ENCODE measurements at places on chromosomes 4 and X.

- DNase-seq: no peak
These were observed 227.7 kb downstream of the C4orf33 start for GRCh38 chr4:129323658-129324057.

DNA sequence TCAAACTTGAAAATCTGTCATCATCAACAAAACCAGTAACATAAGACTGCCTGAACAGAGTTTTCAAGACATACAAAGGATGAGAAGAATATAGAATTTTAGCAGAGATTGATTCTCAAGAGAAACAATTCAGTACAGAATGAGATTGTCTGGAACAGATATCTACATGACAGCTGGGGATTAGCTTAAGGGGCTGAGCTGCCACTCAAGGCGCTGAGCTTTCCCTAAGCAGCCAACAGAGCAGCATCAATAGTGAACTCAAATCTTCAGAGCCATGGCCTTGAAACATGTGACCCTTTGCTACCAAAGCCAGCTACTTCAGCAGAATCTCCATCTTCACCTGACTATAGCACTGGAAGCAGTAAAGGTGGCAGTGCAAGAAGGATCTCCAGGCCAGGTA lies 24.3 kb upstream of the PCDH10 start:
- DNase-seq: no peak

DNA sequence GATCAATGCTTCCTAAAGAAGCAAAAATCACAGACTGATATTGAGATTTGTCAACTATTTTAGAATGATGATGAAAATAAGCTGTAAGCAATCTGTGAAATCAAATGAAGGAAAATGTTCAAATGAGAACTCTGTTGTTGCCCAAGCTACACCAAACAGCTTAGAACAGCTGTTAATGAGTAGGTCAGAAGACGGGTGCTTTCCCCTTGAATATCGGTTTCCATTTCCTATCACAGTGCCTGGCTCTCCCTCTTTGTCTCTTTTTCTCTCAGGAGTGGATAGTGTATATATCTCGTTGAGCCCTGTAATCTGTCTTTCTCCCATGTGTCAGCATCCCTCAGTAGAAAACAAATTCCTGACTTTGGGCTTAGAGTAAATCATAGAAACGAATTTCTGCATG lies 1592.9 kb upstream of the TENM3 start:
- DNase-seq: no peak

- peak; percentile 58 for DNase-seq
These were observed 65.2 kb upstream of the LNX1 start for GRCh38 chr4:53656421-53656981.

- no peak for DNase-seq
These were observed 5.5 kb downstream of the SUV39H1 start for GRCh38 chrX:48702032-48702431.

DNA sequence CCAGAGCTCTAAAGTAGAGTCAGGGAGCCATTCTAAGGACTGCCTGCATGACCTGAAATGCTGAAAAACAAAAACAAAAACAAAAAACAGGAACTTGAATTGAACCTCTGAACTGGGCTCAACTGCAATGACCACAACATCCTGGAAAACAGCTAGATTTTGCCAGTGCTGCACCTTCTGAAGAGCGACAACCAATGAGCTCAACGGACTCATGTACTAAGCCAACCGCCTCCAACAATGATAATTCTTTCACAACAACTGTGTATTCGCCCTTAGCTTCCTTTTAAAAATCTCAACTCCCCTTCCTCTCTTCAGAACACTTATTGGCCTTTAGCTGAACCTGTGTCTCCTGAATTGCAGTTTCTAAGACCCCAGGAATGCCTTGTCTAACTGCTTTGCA lies 69.8 kb downstream of the HAUS3 start:
- DNase-seq: no peak

GRCh38 chr4:19259920-19260319 lies 991.8 kb upstream of the SLIT2 start:
- DNase-seq: no peak

GRCh38 chr4:47913861-47914219 lies 543 bp downstream of the NFXL1 start:
- DNase-seq: peak; percentile 17

DNA sequence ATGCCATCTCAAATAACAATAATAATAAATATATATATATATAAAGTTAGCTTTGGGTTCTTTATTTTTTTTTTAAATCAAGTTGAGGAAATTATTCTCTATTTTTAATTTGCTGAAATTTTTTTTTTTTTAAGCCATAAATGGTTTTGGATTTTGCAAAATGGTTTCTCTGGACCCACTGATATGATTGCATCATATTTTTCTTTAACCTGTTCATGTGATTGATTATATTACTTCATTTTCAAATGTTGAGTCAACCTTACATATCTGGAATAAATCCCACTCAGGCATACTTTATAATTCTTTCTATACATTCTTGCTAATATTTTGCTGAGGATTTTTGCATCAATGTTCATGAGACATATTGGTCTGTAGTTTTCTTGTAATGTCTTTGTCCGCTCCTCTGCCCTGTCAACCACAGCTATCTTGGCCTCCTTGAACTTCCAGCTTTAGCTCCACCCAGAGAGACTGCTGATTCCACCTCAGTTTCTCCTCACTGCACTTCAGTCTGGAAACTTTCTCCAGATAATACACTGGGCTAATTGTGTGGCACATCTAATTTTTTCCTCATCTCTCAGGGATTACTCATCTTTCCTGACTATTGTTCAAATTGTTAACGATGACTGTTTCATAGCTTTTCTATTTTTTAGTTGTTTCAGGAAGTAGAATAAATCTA lies 160.9 kb upstream of the GIMD1 start:
- DNase-seq: no peak

GRCh38 chrX:103356858-103357257 lies 552 bp downstream of the TCEAL9 start:
- DNase-seq: no peak
